ENCODE measurements at places on chromosomes 1 and 21.
A peak's percentile ranks its signal among the peaks of the same experiment; 100 is the strongest.

GRCh38 chr1:77281491-77282186 lies at the start of gene AK5:
AK5 (plus strand) TSS chr1:77282019; CDS start chr1:77282314, 295 bp downstream.
- no peak for DNase-seq

DNA sequence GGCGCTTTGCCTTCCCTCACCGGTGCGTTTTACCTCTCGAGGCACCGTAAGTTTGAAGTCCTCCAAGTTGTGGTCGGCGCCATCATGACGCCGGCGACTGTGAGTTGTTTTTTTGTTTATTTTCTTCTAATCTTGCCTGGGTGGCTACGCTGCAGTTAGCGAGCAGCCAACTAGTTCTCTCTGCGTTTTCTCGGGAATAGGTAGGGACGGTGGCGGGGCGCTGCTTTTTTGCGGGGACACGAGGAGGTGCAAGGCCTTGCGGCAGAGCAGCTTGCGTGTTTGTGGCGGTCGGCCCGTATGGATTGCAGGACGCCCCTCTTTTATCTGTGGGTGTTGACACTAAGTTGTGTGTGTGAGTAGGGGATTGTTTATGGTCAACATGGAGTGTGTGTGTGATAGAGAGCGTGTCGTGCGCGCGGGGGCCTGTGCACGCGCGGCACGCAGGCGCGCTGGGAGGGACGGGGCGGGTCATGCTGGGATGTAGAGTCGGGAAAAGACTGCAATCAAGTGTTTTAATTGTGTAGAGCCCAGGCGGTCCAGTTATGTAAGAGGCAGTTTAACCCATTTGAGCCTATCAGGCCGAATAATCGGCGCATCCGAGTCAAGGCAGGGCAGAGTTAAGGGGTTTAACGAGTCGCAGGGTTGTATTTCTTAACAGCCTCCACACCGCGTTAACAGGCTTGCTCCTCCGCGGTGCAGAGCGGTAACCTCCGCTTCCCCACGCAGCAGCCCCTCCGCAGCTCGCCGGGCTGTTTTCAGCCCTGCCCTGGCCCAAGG lies 1.2 kb upstream of the NEGR1 start:
- DNase-seq, result peak; percentile 35

DNA sequence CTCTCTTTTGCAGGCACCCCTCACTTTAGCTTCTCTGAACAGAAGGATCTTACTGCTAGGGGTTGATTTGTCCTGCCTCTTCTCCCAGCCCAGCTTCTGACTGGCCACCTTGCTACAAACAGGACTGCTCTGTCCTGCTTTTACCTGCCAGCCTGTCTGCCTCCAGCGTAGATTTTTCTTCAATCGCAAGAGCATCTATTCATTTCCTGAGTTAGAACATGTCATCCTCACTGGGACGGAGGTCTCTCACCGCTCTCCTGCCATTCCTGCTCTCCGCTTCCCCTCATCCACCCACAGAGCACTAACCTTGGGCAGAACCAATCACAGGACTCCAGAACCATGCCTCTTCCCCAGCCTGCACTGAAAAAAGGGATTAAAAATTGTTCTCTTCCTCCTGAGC lies 3.5 kb upstream of the ATP1B1 start:
- no peak for DNase-seq

DNA sequence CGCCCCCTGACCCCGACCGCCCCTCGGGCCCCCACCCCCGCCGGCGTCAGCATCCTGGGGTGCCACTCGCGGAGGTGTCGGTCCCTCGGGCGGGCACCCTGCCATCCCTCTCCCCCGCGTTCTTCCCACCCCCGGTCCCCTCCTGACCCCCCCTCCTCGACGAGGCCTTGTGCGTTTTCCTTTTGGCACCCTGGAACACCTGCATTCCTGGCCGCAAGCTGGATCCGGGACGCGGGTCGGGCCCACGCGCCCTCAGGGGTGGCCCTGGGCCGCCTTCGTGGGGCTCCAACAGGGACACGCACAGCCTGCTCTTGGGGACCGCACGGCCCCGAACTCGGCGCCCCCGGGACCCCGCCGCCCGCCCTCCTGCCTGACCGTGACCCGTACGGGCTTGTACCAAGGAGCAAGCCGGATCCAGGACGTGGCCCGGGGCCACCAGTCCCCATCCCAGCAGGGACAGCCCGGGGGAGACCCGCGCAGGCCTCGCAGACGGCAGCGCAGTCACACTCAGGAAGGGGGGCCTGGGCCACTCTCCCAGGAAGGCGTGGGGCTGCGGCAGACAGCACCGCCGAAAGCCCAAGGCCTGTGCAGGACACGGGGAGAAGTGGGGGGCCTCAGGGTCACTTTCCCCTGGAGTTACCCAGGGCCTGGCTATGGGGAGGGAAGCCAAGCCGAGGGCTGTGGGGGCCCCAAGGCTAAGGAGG lies 579 bp upstream of the SLC19A1 start:
- DNase-seq, result no peak

DNA sequence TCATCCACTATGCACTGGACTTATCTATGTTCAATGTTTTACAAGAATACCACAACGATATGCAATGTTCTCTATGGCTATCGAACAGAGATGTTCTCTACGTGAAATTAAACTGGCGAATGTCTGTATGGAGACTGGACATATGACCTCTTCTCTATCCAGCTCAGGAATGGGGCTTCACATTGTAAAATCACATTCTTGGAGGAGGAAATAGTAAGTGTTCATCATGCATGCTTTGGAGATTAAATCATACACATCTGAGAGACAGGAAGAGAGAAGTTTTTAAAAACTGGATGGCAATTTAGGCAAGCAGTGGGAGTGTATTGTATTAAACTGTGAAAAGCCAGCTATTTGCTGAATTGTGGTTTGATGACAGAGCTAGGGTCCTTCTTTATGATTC lies 47.9 kb upstream of the RGL1 start:
- peak; percentile 35 for DNase-seq

- DNase-seq, result no peak
These were observed 48.7 kb upstream of the EDN2 start for GRCh38 chr1:41533016-41533730.

- DNase-seq, result no peak
These were observed 343.6 kb downstream of the NPHP4 start for GRCh38 chr1:5648410-5649165.

DNA sequence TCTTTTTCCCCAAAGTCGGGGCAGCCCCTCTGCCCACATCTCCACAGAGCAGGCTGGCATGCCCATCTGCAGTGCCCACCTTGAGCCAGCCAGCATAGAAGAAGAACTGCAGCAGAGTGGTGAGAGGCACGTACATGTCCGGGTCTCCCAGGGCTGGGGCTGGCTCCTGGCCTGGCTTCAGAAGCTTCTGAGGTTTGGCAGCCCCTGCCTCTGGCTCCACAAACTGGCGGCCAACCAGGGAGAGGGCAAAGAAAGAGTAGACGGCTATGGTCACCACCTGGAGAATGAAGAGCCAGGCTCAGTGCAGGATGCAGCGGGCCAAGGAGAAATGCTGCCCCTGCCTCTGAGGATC lies 3.0 kb downstream of the BEST4 start:
- no peak for DNase-seq

DNA sequence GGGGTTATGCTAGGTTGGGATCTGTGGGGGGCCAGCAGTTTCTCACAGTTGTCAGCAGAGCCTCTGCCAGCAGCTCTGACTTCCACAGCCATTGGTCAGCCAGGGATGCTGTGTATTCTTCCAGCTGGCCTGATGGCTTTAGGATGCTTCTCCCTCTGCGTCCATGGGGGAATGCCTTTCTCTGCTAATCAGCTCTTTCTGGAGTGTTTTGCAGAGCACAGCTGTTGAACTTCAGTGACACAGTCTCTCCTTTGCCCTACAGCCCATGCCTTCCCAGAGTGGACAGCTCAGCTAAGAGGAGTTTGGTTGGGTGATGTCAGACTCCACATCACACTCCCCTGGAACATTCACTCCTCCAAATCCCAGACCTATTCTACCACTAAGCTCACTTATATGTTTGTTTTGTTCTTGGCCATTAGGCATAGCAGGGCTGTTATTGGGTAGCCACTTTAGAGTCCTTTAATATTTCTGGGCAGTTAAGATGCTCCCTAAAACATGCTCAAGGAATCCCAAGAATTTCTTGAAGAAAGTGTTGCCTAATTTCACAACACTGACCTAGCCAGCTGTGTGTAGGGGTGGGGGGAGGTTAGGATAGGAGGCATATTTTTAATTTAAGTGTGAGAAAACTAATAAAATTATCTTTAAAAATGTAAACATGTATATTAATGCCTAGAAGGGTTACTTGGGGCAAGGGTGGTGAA lies 75.3 kb upstream of the KIAA0040 start:
- DNase-seq, result no peak

- no peak for DNase-seq
These were observed 97.0 kb downstream of the MT1HL1 start for GRCh38 chr1:236907205-236907604.

- DNase-seq, result peak; percentile 28
These were observed 43.5 kb upstream of the DNAJC6 start for GRCh38 chr1:65265651-65266351.

GRCh38 chr21:42868196-42868595 lies 11.1 kb downstream of the WDR4 start:
- DNase-seq, result no peak

- DNase-seq, result peak; percentile 46
These were observed 227.7 kb downstream of the KAZN start for GRCh38 chr1:14826172-14826636.

Data from amniotic stem cell (primary cell).